ENCODE measurements at places on chromosomes 5 and 9.

GRCh38 chr9:123590499-123590898 lies 234.5 kb downstream of the CRB2 start:
- DNase-seq, result no peak

DNA sequence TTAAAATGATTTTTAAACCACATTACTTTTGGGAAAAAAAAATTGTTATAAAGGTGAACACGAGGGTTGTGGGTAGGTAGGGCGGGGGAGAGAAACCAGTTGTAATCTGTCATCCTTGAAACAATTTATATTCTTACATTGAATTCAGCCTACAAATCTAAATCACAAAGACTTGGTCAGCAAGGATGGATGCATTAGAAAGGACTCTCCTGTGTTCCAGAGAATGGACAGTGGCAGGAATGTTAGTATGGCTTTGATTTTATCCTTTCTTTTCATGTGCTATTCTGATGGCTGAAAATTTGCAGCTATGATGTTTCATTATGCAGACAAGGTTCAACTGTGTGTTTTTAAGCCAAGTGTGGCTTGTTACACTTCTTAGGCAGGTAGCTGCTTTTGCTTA lies 234.7 kb downstream of the SLF1 start:
- no peak for DNase-seq

- no peak for DNase-seq
Observed at GRCh38 chr5:135517631-135518030, 18.1 kb downstream of the NEUROG1 start.

GRCh38 chr9:127250896-127251391 lies 13.6 kb upstream of the GARNL3 start:
- DNase-seq, result no peak

DNA sequence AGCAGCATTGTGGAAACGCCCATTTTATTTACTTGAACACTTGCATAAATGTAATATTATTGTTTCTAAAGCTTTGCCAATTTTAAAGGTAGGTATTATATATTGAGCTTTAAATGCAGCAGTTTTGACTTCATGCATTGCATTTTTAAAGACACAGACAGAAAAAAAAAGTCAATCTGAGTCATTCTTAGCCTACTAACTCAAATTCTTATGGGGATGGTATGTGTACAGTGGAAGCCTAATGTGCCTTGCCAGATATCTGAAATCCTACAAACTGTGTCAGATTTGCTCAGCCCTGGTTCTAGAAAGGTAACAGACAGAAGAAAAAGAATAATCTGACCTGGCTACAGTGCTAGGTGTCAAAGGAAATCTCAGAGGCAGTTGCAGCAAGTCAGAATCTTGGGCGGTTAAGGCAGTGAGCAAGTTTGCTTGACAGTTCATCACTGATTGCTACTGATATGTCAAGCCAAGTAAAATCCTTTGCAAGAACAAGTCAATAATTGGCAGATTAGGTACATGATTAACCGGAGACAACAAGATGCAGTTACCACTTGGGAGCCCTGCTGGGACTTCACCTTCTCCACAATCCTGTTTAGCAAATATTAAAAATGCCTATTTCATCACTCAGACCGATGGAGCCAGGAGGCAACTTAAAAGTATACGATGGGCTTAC lies 224.8 kb upstream of the WWC1 start:
- DNase-seq, result no peak

DNA sequence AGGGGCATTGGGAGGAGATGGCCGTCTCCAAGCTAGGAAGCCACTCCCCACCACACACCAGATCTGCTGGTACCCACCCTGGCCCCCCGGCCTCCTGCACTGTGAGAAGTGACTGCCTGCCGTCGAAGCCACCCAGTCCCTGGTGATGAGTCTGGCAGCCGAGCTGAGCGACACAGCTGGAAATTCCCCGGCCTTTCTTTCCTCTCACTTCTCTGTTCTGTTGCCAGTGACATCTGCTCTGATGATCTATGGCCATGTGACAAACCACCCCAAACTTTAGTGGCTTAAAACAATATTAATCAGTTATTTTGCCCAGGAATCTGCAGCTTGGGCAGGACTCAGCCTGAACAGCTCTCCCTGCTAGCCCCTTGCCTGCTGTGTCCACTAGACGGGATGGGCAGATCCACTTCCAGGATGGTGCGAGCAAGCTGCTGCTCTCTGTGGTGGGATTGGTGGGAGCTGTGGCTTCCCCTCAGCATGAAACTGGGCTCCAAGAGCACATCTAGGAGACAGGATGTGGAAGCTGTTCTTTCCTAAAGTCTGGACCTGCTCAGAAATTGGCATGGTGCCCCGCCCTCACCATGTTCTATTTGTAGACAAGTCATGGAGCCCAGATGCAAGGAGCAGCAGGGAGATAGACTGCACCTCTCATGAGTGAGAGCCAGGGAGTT lies 211.2 kb downstream of the GADD45G start:
- DNase-seq, result no peak

DNA sequence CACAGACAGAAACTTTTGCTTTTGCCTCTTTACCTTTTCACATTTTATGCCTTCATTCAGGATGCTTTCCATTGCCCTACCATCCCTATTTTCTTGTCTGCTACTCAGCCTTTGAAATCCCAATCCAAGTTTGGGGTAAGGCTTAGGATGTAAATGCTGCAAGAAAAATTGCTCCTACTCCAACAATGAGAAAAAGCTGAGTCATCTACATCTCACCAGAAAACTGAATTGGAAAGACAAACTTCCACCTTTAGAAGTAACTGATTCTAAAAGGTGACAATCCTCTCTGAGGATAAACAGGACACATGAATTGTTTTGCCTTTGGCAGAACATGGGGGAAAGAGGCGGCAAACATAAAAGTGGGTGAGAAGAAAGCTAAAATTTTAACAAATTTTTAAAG lies 295.6 kb downstream of the NR2F1-AS1 start:
- DNase-seq, result no peak

- DNase-seq, result peak; percentile 1
Observed at GRCh38 chr5:63211448-63212132, 633.0 kb downstream of the LRRC70 start.

GRCh38 chr5:176391999-176392398 lies 3.4 kb downstream of the HIGD2A start:
- DNase-seq, result no peak

- peak; percentile 35 for DNase-seq
Observed at GRCh38 chr5:132225165-132226032, 2.3 kb downstream of the P4HA2 start.

- DNase-seq, result no peak
Observed at GRCh38 chr5:43642428-43642827, 39.4 kb downstream of the NNT start.

DNA sequence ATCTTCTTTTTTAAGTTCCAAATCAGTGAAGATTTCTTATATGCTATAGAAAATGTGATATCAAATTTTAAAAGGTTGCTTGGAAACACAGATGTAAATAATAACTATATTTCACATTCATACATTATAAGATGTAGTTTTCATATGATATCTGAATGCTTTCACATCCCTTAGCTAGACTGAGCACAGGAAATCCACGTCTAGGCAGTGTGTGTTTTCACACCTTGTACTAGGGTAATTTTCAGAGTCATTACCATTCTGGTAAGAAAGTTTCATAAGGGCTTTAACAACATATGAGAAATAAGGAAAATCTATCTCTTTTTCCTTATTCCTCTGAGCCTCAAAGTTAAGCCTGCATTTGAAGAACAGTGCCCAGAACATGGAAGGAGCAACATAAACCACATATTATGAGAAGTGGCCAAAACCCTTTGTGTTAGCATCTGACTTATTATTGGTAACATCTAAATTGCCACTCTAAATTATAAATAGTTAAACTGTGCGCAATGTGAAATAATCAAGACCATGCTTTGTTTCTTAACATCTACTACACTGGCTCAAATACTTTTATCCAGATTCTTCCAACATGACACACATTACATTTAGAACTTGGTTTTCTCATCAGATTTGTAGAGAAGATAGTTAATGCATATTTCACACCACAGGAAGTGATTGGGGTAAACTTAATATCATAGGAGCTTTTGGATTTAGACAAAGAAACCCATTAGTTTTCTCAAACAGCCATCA lies 113.3 kb downstream of the PPP2R2B start:
- no peak for DNase-seq

- no peak for DNase-seq
Observed at GRCh38 chr5:154791535-154791934, 36.4 kb downstream of the LARP1 start.

DNA sequence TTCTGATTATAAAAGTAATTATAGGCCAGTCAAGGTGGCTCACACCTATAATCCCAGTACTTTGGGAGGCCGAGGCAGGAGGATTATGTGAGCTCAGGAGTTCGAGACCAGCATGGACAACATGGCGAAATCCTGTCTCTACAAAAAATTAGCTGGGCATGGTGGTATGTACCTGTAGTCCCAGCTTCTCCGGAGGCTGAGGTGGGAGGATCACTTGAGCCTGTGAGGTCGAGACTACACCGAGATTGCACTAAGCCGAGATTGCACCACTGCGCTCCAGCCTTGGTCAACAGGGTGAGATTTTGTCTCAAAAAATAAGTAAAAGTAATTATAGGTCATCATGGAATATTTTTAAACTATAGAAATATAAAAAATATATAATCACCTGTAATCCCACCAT lies 18.1 kb downstream of the IRF1 start:
- DNase-seq, result no peak

DNA sequence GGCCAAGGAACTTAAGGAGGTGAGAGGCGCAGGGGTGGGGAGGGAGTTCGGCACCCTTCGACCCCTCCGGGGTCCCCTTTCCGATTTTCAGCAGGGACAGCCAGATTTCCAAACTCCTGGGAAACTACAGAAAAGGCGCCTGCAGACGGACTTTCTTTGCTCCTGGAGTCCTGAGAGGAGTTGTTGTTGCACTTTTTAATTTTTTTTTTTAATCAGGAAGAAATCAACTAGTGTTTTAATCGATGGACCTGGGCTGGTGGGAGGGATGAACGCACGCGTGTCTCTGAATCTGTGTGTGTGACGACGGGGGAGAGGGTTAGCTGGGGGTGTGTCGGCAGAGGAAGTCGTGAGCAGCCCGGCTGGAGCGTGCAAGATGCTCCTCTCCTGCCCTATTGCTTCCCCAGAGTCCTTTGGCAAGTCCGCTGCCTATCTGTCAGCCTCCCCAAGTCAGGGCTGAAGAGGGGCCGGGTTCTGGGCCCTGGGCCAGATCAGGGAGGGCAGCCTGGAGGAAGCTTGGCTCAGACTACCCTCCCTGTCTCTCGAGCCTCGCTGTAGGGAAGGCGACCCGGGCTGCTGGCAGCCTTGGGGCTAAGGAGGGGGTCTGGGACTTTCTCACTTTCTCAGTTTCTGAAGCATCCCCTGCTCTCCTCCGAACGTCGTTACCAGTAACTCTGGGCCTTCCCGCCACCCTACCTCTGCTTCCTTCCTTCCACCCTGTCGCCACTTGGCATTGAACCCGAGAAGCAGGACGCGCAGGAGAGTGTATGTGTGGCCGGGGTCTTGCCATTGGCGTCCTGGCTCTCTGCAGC lies 731 bp downstream of the PRR16 start:
- no peak for DNase-seq

GRCh38 chr5:56964173-56964572 lies 12.2 kb upstream of the MIER3 start:
- DNase-seq, result no peak

GRCh38 chr5:150065346-150065745 lies 21.0 kb downstream of the CSF1R start:
- no peak for DNase-seq

DNA sequence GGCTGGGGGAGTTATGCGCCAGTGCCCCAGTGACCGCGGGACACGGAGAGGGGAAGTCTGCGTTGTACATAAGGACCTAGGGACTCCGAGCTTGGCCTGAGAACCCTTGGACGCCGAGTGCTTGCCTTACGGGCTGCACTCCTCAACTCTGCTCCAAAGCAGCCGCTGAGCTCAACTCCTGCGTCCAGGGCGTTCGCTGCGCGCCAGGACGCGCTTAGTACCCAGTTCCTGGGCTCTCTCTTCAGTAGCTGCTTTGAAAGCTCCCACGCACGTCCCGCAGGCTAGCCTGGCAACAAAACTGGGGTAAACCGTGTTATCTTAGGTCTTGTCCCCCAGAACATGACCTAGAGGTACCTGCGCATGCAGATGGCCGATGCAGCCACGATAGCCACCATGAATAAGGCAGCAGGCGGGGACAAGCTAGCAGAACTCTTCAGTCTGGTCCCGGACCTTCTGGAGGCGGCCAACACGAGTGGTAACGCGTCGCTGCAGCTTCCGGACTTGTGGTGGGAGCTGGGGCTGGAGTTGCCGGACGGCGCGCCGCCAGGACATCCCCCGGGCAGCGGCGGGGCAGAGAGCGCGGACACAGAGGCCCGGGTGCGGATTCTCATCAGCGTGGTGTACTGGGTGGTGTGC lies at the start of gene RXFP3:
Gene RXFP3 (plus strand): TSS at position 6 of the 636 bp plus-strand sequence. CDS start 355 bp downstream, at position 361.
- no peak for DNase-seq

GRCh38 chr5:54804521-54804920 lies 180.9 kb downstream of the ESM1 start:
- DNase-seq, result no peak

- DNase-seq, result no peak
Observed at GRCh38 chr9:32728181-32728580, 55.2 kb upstream of the TMEM215 start.

GRCh38 chr9:121246821-121247561 lies 21.0 kb upstream of the GSN start:
- DNase-seq, result no peak

GRCh38 chr5:125525356-125525755 lies 778.9 kb upstream of the ZNF608 start:
- no peak for DNase-seq

DNA sequence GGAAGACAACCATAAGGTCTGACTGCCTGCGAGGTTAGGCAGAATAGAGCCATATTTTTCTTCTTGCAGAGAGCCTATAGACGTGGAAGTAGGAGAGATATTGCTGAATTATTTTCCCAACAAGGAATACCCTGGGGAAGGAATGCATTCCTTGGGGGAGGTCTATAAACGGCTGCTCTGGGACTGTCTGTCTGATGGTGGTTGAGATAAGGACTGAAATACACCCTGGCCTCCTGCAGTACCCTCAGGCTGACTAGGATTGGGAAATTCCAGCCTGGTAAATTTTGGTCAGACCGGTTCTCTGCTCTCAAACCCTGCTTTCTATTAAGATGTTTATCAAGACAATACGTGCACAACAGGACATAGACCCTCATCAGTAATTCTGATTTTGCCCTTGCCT lies 617.5 kb upstream of the GRIN3A start:
- no peak for DNase-seq

GRCh38 chr5:139027150-139027549 lies 152.0 kb upstream of the LRRTM2 start:
- no peak for DNase-seq

GRCh38 chr9:2269778-2270177 lies 254.6 kb downstream of the SMARCA2 start:
- no peak for DNase-seq

- DNase-seq, result no peak
Observed at GRCh38 chr9:72772661-72773060, 180.2 kb downstream of the ALDH1A1 start.

Data from anterior cingulate cortex (tissue), 58 donors.